A375 (cell line): ENCODE measurements at places on chromosomes 11 and 22. TPM values are rescaled to one million over a fixed set of nuclear protein-coding genes. Genes with fewer than 3 reads are reported as not detected.

The UBASH3B gene
- 51.3 and 67.7 TPM in 2 replicates for total RNA-seq

The MN1 gene
- total RNA-seq: 0.24 and 0.26 TPM in 2 replicates

The ZP1 gene
- total RNA-seq: 1.3 and 3.2 TPM in 2 replicates

The ARAP1 gene
- 54.8 and 55.5 TPM in 2 replicates for total RNA-seq

The PANX1 gene
- total RNA-seq: 14.1 and 18.6 TPM in 2 replicates

The TSGA10IP gene
- not detected in 2 replicates for total RNA-seq

The OMP gene
- total RNA-seq: not detected in 2 replicates

The MS4A3 gene
- total RNA-seq: not detected in 2 replicates

The TPH1 gene
- total RNA-seq: 0.29 and 1.5 TPM in 2 replicates

The CLMP gene
- 9.8 and 12.7 TPM in 2 replicates for total RNA-seq

The ARL2 gene
- total RNA-seq: 235 and 274 TPM in 2 replicates

The FGF3 gene
- total RNA-seq: not detected in 2 replicates

The TRIM49 gene
- 0.08 TPM in 2 replicates for total RNA-seq

The SMTN gene
- 58.8 and 66.7 TPM in 2 replicates for total RNA-seq

The ADM2 gene
- 6.3 and 7.4 TPM in 2 replicates for total RNA-seq

The RASGRP2 gene
- 0.19 TPM in 1 of 2 replicates, not detected in the other for total RNA-seq

The SEPTIN3 gene
- 0.57 and 0.98 TPM in 2 replicates for total RNA-seq

The DEFB131B gene
- not detected in 2 replicates for total RNA-seq

The MFRP gene
- not detected in 2 replicates for total RNA-seq

The SCARF2 gene
- total RNA-seq: 5.0 and 6.7 TPM in 2 replicates

The ANO1 gene
- 29.3 and 29.5 TPM in 2 replicates for total RNA-seq

The PGR gene
- total RNA-seq: not detected in 2 replicates

The PGA5 gene
- not detected in 2 replicates for total RNA-seq

The WNT7B gene
- total RNA-seq: 0.53 TPM in 1 of 2 replicates, not detected in the other

The SLC22A25 gene
- total RNA-seq: not detected in 2 replicates

The SHISAL1 gene
- total RNA-seq: 0.75 and 0.82 TPM in 2 replicates

The APOA5 gene
- not detected in 2 replicates for total RNA-seq
